ENCODE measurements at places on chromosomes 5 and 9.

DNA sequence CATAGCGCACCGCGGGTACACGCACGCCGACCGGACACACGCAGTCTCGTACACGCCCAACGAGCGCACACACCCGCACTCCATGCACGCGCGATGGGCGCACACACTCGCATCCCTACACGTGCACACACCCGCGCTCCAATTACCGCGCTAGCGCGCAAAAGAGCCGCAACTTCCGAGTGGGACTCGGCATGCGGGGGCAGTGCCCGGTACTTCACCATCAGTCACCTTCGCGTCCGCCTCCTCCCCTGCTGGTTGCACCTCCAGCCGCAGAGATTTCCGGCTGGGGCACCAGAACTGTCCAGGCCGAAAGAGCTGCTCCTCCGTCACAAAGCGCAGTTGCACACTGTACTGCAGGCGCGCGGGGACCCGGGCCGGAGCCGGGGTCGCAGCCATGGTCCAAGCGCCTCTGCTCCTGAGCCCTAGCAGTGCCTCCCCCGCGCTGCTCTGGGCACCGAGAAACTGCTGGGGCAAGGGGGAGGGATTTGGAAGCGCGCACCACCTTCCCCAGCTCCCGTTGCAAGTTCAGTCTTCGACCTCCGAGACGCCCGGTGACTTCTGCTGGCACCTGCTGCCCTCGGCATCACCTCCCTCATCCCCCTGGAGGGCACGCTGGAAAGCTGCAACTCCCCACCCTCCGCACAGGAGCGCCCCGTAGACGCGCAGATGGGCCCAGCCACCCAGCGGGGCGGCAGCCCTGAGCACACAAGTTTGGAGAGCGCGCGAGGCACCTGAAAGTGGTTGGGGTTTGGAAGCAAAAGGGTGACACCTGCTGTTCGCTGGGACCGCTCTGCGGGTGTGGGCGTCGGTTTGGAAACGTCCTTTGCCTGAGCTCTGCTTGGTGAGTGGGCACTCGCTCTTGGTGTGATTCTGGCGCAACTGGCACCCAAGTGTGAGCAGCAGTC is 337.4 kb upstream of the PUM3 start:
- no peak for DNase-seq

- no peak for DNase-seq
Measured at GRCh38 chr5:87120518-87121303, 147.0 kb upstream of the RASA1 start.

- DNase-seq: peak; percentile 62
Measured at GRCh38 chr9:114382699-114383520, 4.9 kb downstream of the AKNA start.

DNA sequence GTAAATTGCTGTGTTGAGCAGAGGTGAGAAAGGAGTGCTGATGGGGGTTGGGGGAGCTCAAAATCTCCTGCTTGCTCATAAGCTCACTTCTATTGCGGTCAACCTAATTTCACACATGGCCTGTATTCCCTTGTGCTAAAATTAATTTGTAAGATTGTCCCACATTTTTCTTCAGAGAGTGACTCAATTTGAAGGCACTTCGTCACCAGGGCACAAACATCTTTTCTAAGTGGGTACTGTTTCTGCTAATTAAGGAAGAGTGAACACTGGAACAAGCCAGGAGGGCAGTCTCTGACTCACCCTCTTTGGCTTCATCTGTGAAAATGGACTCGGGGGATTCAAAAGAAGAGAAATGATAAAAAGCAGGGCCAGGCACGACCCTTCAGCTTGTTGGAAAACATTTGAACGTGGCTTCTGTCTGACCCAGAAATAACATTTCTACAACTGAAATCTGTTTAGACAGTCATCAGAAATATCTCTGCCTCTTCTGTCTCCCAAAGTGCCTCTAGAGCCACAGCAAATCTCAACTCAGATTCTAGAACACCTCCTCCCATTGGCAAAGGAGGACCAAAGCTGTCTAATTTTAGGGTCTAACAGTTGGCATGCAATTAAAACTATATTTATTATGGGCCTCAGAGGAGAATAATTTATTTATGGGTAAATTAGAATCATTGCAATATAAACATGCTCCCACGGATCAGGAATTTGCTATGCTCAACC is 49.8 kb downstream of the FEM1C start:
- no peak for DNase-seq

DNA sequence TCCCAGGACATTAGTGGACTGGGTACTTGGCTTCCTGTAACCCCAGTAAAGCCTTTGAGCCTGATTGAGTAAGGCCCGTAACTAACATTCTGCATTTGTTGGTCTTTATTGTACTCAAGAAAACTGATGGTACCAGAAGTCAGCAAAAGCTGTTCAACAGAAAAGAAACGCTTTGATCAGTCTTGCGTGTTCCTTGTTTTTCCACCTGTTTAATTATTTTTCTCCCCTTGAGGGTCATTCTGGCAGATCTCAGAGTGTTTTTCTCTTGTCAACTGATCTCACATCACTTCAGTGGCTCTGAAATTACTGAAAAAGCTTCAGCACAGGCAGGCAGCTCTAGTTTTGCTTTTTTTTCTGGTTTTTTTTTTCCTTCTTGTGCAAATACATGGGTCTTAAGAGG is 6.1 kb upstream of the TMEM268 start:
- DNase-seq: no peak

- no peak for DNase-seq
Measured at GRCh38 chr5:139051392-139051791, 146.8 kb downstream of the SIL1 start.

GRCh38 chr5:153276151-153276550 is 214.3 kb upstream of the GRIA1 start:
- DNase-seq: no peak

DNA sequence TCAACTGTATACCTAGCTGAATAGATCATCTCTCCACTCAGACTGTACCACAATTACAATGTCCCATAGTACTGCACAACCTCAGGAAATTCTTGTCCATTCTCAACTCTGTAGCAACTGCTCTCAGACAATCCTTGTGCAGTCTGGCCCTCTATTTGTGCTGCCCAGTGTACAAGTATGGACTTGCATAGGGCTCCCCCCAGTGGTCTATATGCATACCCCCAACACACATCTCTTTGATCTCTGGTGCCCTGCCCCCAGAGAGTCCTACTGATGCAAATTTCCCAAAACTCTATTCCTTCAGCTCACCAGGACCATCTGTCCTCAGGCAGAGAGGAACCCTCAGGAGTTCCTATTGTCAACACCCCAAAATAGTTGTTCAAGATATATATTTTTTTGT is 205.3 kb downstream of the SLCO4C1 start:
- DNase-seq: no peak

- DNase-seq: no peak
Measured at GRCh38 chr5:72510610-72511181, 3.5 kb upstream of the ZNF366 start.

GRCh38 chr9:110115341-110115820 is 92.6 kb downstream of the C9orf152 start:
- no peak for DNase-seq

DNA sequence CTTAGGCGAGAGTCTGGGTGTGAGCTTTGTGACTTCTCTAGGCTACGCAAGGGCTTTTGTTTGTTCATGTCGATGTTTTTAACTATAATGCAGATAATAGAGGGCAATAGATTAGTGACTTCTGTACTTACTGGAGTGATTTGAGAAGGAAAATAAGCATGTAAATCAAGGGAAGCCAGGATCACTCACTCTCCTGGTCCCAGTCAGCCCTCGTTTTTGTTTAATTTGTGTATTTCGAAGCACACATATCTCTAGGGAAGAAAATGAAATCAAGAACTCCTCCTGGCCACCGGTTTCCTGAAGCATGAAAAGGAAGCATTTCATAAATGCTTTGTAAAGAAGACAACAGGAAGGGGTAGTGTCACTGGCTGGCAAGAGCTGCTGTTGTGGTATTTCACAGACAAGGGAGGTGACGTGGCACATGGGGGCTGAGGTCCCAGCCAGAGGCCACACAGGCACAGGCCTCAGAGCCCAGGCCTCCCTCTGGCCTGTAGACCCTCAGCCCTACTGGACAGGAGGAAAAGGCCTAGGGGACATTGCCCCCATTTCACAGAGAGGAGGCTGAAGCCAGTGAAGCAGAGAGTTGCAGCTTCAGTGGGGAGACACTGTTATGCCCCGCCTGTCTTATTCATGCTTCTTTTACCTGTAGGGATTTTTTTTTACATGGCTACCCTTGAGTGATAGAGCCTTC is 34.1 kb downstream of the IRF1 start:
- peak; percentile 56 for DNase-seq

Data from activated gamma-delta T cell treated with anti-CD3 and anti-CD28 coated beads, Interleukin-2, amount 50 U/mL, for 16 hours (primary cell).